ENCODE measurements at places on chromosomes 2 and 18.
A peak's percentile ranks its signal among the peaks of the same experiment; 100 is the strongest.

DNA sequence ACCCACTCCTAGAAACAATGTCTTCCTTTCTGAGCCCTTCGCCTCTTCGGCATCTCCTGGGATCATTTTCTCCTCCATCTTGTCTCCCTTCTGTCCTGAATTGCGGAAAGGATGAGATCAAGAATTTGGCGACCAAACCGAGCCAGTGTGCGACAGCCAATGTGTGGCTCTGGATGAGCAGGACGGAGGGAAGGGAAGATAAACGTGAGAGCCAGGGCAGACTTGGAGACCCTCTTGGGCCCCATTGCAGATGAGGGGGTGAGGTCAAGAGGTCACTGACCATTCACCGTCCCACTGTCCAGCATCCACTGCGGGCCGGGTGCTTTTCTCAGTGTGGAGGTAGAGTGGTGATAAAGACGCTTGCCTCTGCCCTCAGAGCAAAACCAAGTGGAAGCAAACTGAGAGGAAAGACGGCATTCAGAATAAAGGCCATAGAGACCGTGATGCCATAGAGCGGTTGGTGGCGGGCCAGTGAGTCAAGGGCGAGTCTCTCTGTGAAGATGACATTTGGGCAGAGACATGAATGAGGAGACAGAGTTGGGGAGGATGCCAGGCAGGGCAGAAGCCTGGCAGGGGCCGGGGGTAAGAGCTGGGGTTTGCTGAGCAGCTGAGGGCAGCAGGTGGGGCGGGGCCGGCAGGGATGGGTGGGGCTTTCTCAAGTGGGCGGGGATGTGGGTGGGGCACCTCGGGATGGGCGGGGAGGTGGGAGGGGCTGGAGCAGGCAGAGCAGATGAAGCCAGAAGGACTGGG lies 55.6 kb downstream of the ACAA2 start:
- DNase-seq = peak; percentile 7

DNA sequence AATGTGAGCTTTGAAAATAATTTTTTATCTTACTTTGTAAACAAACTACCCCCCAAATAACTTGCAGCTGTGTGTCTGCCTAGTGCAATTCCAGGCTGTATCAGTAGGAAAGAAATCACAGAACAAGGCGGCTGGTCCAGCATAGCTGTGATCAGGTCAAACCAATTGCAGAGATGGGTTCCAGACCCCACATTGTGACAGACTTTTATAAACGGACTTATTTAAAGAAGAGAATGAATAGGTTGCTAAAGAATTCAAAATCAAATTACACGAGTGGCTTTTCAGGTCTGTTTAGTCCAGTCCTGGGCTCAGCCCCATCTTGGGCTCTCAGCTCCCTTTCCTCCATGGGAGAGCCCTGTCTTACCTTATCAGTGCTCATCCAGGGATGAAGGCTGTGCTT lies 11.1 kb downstream of the BMP10 start:
- DNase-seq = no peak

- DNase-seq = no peak
Observed at GRCh38 chr2:101329026-101329425, 20.5 kb upstream of the RNF149 start.

- DNase-seq = no peak
Observed at GRCh38 chr2:238857959-238858358, 10.1 kb downstream of the TWIST2 start.

DNA sequence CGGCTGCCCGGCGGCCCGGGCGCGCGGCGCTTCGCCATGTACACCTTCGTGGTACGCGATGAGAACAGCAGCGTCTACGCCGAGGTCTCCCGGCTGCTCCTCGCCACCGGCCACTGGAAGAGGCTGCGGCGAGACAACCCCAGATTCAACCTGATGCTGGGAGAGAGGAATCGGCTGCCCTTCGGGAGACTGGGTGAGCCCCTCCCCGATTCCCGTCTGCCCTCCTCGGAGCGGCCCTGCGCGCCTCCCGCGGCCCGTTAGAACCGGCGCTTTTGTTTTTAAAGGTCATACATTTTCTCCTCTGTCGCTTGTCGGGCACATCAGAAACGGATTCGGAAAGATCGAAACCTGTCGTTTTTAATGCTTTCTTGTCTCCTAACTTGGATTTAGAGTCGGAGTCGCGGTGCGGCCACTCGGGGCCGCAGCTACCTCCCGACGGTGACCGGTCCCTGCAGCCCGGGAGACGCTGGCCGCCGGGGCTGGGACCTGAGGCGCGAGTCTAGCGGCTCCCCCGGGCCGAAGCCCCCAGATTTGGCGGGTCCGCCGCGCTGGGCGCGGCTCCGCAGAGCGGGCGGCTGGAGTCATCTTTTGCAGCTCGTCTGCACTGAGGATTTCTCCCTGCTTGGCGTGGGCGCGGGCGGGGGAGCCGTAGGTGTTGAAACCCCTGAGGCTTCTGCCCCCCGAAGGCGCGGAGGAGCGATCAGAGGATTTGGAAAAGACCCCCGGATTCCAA lies 519 bp downstream of the TTL start:
- DNase-seq = peak; percentile 35

DNA sequence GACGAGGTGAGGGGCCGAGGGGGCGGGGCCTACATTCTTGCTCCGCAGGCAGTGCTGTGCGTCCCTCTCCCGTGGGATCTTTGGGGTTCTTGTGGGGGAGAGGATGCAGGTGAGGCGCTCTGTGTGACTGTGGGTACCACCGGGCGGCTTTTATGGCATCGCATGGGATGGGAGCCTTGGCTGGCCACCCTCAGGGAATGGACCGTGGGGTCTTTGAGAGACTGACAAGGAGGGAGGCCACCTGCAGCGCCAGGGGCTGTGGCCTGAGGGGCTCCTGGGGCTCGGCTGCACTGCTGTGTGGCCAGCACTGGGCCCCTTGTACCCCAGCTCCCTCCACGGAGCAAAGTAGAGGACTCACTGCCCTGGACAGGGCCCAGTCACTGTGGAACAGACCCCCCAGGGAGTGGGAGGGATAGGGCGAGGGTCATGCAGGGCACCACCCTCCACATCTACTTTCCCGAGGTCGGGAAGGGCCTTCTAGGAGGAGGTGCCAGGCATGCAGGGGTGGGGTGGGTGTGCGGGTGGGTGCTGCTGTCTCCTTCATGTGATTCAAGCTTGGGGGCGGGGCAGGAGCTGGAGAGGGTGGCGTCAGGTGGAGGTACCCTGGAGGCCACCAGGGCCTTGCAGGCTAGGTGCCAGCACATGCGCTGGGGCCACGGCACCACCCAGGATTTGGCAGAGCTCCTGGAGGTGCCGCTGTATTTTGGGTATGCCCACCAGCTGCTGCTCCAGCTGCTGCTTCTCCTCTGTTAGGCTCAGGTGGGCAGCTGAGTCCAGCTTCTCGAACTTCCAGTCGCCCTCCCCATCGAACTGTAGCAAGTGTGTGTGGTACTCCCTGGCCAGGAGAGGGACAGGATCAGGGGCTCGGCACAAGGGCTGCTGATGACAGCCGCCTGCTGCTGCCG lies 1072.4 kb downstream of the RPIA start:
- no peak for DNase-seq

- DNase-seq = no peak
Observed at GRCh38 chr2:234388591-234388990, 108.3 kb downstream of the ARL4C start.

DNA sequence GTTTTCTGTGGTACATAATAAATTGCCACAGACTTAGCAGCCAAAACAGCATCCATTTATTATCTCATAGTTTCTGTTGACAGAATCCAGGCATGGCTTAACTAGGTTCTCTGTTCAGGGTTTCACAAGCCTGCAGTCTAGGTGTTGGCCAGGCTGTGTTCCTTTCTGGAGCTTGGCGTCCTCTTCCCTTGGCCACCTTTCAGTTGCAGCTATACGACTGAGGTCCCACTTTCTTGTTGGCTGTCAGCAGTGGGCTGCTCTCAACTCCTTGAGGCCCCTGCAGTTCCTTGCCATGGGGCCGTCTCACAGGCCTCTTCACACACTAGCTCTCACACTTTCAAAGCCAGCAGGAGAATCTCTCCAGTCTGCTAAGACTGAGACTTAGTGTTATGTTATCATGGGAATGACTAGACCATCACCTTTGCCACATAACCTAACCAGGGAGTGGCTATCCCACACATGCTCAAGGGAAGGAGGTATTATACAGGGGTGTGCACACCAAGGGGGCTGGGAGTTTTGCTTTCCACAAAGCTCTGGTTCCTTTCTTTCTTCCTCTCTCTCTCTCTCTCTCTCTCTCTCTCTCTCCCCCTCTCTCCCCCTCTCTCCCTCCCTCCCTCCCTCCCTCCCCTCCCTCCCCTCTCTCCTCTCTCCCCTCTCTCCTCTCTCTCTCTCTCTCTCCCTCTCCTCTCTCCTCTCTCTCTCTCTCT lies 15.8 kb downstream of the RIOK3 start:
- no peak for DNase-seq

DNA sequence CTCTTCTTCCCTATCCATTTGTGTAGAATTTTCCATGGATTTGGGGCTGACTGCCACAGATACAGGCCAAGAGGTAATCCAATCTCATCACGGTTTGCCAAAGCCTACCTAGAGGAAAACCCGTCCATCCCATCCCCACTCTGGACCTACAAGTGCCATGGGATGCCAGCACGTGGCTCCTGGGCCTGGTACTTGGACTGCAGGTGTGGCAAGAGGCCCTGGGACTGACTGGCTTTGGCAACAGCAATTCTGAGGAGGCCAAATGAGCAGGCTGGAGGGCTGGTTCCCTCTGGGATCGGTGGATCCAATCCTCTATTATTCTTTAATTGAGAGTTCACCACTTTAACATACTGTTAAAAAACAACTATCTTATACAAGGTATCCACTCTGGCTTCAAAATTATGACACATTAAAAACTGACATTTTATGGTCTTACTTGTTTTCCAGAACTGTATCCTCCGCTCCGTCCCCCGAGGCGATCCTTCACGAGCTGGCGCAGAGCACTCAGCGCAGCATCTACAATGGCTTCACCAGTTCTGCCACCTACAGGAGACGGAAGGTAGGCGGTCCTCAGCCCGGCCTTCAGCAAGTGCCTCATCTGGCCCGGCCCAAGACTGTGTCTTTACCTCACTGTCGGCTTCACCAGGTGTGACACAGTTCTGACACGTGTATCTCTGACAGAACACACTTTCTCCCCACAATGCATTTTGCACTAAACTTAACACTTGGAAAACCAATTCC lies 19.8 kb downstream of the PDIA6 start:
- DNase-seq = no peak

GRCh38 chr18:55494899-55495298 lies 93.1 kb downstream of the TCF4 start:
- DNase-seq = no peak

DNA sequence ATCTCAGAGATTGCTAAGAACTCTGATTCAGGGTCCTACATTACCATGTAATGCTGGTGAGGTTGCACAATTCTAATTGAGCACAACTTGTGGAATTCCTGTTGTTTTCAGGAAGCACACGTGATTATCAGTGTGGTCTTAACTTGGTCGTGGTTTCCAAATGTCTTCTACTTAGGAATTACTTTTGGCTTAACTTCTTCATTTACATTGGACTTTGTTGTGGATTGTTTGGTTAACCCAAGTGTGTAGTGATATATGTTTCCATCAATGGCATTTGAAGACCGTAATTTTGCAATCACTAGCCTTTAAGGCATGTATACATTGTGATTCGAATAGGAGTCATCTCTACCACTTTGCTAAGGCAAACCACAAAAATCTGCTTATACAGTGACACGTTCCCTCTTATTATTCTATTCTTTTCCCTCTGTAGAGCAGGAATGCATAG lies 373.3 kb downstream of the IRS1 start:
- no peak for DNase-seq

DNA sequence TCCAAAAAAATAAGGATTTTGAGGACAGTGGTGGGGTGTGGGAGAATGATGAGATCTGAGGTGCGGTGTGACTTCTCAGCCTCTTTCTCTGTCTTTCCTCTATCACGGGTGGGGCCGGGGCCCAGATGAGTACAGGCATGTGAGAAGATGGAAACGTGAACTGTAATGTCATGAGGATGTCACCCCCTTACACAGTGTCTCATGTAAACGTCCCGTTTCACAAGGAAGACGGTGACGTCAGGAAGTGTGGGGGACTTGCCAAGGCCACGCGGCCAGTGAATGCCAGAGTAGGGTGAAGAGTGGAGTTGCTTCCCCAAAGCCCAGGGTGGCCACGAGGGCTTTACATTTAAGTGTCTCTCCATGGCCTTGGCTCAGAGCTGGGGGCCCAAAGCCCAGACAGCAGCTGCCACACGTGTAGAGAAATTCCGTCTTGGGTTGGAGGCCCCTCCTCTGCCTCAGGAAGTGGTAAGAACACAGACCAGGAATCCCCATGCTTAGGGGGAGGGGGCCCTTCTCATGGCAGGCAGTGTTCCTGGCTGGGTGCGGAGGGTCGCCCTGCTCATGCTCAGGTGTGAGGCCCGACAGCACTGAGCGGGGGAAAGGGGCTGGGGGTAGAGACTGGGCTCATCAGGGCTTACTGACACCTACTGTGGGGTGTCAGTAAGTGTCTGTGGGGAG lies 80.9 kb upstream of the SMAD7 start:
- DNase-seq = no peak
